ENCODE measurements at places on chromosomes 11 and 22.

DNA sequence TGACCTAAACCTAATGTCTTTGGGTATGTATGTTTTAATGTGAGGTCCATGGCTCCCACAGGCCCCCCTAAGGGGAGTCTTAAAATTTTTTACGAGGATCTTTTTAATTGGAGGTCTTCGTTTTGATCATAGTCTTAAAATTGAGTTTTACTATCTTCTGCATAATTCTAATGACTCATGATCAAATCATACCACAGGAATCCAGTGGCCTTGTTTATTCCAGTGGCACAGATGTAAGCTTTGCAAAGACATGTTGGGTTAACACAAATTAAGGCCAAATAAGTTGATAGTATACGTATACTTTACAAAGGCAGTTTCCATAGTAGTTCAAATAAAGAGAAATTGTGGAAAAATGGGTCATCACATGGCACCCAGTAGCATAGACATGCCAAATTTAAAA, 33.9 kb upstream of the FJX1 start:
- peak; percentile 22 for DNase-seq

GRCh38 chr11:57479911-57480310, 19.6 kb downstream of the RTN4RL2 start:
- DNase-seq: no peak

DNA sequence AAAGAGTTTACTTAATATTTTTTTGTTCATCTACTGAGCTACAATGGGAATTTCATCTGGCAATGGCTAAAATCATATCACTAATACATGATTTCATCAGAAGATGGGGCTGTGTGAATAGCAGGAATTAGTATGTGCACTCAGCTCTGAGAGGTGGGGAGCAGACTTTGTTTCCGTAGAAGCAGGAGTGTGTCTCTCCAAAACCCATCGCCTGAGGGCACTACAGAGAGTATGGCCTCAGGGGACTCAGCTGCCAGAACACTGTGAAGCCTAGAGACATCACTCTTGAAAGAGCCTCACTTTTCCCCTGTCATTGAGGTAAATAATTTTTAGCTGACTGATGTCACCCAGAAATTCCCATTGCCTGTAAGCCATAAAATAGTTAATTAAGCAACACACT, 261.4 kb upstream of the ISX start:
- DNase-seq: no peak

- DNase-seq: no peak
Observed at GRCh38 chr11:64343767-64344559, 4.0 kb downstream of the CCDC88B start.

GRCh38 chr11:71238941-71239340, 13.4 kb downstream of the SHANK2 start:
- no peak for DNase-seq

DNA sequence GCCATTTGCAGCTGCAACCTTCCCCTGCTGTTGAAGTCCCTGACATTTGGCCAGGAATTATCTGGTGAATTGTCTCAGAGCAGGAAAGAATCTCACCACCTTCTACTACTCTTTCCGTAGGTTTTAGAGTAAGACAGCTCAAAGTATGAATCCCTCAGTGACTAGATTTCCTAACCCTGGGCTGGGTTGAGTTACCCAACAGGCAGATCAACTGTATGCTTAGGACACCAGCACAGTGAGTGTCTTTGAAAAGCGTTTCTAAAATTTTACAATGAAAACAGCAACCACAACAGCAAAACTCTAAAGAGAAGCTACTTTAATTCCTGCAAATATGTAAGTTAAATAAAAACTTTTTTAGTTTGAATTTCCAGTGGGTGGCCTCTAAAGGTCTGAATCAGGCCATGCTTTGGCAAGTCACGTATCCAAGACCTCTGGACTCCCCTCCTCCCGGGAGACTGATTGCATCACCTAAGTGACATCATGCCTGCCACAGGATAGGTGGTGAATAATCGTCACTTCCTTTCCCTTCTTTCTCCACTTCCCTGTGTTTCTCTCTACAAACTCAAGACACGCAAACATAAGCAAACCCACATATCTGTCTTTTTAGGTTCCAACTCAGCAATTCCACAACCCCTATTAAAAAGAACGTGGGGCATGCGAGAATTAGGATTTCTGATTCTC, 7.8 kb downstream of the OR8B12 start:
- DNase-seq: peak; percentile 23

DNA sequence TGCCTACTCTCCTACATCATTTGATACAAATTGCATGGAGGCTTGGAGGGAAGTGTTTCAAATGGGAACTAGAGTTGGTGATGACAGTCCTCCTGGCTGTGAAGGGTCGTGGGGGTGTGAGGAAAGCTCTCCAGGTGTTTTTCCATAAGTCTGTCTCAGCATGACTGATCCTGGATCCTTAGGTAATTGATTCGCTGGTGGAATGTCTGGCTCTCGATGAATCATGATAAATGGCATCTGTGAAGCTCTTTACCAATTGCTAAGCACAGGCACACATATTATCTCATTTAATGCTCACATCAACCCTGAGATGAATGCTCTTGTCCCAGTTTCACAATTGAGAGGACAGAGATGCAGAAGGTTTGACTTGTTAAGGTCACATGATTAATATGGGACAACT, 107.5 kb downstream of the PKNOX2 start:
- peak; percentile 23 for DNase-seq

DNA sequence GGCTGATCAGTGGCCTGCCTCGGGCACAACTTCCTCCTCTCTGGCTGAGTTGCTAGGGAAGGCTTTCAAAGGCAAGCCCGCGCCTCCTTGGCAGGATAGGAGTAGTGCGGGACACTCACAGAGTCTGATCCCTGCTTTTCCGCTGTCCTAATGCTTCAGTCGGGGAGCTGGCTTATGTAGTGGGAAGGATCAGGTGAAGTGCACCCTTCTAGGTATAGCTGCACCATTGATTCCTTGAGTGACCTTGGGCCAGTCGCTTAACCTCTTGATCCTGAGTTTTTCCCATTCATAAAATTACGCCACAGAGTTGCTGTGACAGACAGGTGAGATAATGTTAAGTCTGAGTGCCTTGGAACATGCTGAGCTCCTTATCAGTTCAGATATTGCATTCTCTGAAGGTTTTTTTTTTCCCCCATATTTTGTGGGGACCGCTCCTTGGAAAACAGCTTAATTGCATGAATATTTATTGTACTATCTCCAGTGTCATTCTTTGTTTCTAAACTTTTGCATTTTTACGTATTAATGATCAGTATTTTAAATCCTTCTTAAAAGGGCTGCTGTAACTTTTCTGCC, 961 bp downstream of the IPO7 start:
- no peak for DNase-seq

- no peak for DNase-seq
Observed at GRCh38 chr11:68138237-68138636, 17.0 kb upstream of the CHKA start.

DNA sequence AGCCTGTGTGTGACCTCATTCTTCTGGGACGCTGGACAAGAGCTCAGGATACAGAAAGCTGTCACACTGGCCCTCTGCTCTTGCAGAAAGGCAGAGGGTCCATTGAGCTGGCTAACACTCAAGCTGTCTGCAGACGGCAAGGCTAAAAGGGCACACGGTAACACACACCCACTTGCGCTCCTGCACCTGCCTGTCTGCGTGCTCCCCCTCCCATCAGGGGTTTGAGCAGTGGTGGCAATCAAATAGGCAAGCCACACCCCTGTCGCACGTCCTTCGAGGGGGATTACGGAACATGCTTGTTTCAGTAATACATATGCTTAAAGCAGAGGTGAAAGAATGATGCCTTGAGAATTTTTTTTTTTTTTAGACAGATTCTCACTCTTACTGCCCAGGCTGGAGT, 7.1 kb upstream of the QSER1 start:
- no peak for DNase-seq

DNA sequence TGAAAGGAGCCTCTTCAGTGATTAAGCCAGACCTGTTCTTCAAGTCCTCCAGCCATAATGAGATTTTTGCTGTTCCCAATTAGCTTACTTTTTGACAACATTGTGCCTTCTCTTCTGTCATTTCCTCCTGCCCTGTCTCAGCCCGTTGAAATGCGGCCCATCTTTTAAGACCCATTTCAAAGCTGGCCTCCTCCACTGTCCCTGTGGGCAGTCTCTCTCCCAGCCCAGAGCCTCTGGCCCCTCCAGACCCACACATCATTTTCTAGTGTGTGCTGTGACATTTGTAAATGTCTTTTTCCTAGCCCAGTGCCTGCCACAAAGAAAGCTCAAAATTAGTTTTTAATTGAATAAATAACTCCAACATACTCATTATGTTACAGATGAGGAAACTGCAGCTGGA, 70.9 kb downstream of the BUD13 start:
- DNase-seq: no peak

DNA sequence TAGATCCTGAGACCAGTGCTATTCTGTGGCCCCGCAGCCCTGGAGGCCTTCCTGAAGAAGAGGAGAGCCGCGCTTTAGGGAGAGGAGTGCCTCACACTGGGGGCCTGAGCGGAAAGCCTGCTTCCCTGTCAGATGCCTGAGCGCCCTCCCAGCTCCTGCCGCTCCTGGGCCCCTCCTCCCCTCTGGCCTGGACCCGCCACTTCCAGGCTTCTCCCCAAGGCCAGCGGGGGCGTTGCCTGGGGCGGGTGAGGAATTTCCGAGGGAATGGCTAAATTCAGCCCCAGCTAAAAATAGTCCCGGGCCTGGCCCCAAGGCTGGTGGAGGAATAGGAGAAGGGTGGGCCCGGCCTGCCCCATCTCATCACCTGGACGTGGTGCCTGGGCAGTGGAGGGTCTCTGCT, 15.4 kb downstream of the ARHGEF17 start:
- peak; percentile 62 for DNase-seq

DNA sequence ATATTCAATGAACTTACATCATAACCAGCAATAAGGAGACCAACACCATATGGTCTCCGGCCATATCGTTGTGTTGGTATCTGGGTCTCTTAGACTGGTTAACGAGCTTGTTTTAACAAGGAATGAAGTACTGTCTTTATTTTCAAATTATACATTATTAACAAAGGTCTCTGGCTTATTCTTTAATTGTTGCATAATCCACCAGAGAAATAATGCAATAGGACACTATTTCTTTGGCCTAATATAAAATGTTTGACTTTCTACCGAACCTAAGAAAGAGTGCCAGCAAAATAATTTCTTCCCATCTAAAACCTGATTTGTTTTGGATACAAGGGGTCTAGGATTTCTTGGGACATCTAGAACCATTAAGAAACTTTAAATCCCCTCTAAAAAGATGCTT, 6.4 kb downstream of the PSMA1 start:
- no peak for DNase-seq

GRCh38 chr11:64935359-64936081, at the start of gene GPHA2:
GPHA2 (minus strand) TSS chr11:64935893; CDS start chr11:64935460, 433 bp downstream.
- DNase-seq: no peak

GRCh38 chr11:62804310-62805075, 747 bp downstream of the NXF1 start:
- DNase-seq: peak; percentile 22

GRCh38 chr11:28657378-28658030, 549.3 kb downstream of the METTL15 start:
- DNase-seq: no peak

GRCh38 chr11:43723617-43724016, 43.1 kb downstream of the HSD17B12 start:
- no peak for DNase-seq

DNA sequence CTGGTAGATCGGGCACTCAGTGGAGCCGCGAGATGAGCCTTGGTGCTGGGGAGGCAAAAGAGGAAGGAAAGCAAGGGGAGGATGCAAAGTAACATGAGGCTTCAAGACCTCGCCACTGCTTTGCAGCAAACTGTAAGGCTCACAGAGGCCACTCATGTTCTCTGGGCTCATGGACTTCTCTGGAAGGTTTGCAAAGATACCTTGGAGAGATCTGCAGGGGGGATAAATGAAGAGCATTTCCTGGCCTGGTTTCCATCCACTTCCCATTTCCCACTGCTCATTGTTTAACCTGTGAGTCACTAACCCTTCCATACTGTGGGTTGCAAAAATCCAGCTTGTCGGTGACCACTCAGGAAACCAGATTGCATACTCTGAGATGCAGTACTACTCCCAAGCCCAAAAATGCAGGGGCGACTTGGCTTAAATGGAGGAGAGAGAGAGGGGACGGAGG, 38.5 kb downstream of the OSBP2 start:
- DNase-seq: peak; percentile 73

- no peak for DNase-seq
Observed at GRCh38 chr22:50184004-50184901, 1.5 kb upstream of the TRABD start.

DNA sequence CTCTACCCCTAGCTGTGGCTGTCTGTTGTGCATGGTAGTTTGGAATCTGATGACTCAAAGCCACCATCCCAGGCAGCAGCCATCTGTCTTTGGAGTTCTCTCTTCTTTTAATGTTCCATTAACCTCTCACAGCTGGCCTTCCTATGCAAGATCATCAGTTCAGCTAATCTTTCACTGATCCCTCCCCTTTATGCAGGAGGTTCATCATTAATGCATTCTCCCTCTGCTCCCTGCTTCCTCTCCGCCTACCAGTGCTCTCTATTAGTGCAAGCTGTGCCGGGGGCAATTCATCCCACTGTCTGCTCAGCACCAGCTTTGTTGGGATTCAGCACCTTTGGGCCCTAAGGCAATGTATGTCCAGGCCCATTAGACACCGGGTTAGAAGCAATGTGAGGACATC, 413.0 kb upstream of the LRRC4C start:
- no peak for DNase-seq

GRCh38 chr22:35697142-35697541, 20.5 kb upstream of the APOL5 start:
- no peak for DNase-seq

GRCh38 chr11:34910817-34911216, 5.4 kb downstream of the APIP start:
- DNase-seq: no peak

DNA sequence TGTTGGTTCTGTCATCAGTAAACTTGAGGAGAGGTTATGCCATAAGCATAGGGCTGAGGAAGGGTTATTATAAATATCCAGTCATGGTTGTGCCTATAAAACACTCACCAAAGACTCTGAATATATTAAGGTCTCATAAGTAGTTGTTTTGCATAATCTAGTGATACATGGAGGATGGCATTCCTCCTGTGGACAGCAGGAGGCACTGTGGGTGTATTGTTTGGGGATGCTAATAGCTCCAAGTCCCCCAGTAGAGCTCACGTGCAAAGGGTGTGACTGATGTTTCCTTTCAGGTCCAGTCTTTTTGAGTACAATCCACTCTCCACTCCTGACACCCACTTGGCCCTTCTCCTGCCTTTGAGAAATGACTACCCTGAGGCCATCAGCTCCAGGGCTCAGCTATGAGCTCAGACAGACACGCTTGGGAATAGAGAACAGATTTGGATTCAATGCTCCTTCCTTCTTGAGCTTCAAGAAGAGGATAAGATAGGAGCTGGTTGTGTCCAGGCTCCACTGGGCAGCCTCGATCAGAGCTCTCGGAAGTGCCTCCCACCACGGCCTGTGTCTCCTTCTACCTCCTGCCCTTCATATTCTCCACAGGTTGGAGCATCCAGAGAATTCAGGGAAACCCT, 85.2 kb upstream of the IGLL5 start:
- no peak for DNase-seq

- no peak for DNase-seq
Observed at GRCh38 chr22:49269371-49269770, 558.3 kb downstream of the BRD1 start.

GRCh38 chr22:27051407-27051806, 394.0 kb downstream of the MIAT start:
- no peak for DNase-seq

Data from Daoy (cell line).